Muscle of back (tissue), 13 donors: ENCODE measurements at places on chromosomes 2 and 18.

DNA sequence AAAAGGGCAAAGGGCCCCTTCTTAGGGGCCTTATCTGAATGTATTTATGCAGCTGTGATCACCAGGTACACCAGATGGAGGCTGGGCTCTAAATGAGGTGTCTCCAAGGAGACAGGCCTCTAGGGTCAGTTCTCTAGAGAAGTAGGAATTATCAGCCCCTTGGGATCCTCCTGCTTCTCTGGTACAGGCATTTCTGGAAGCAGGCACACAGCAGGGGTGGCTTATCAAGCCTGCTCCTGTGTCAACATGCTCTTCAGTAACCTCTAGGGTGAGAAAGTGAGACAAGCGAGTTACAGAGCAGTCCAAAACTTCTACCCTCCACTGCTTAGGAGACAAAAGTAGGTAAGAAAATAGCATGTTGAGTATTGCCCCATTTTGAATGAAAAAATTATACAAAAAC lies 13.8 kb downstream of the TPGS2 start:
- no peak for DNase-seq

GRCh38 chr2:11869391-11869991 lies 123.1 kb downstream of the LPIN1 start:
- DNase-seq: no peak

- DNase-seq: no peak
Observed at GRCh38 chr2:214412679-214413078, 1.8 kb downstream of the VWC2L start.

- peak; percentile 36 for DNase-seq
Observed at GRCh38 chr2:64488050-64488974, 34.4 kb downstream of the LGALSL start.

GRCh38 chr2:64426183-64426952 lies 27.6 kb upstream of the LGALSL start:
- no peak for DNase-seq

DNA sequence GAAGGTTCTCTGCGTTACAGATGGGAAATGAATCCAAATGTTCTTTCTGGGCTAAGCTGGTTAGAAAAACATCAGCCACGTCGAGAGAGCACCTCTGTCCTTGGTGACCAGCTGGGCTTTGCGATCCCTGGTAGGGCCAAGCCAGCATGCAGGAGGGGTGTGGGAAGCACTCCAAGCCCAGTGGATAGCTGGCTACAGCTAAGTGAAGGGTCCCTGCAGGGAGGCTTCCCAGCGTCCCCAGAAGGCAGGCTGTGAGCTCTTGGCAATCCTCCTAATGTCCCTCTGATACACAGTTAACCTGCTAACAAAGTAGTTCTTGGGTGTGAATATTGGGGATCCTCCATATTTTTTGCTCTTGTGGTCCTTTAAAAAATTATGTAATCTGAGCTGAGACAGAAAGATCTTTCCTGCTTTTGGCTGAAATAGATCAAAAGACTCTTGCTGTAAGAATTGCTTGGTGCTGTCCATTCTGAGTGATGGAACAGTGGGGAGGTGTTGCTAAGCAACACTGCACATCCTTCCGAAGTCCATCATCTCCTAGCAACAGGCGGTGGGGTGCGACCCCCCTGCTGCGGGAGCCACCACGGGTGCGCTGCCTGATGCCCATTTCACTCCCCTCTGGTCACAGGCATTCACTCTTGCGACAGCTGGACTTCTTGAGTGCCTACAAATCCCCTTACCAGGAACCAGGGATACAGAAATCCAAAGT lies 88.5 kb upstream of the UXS1 start:
- no peak for DNase-seq

DNA sequence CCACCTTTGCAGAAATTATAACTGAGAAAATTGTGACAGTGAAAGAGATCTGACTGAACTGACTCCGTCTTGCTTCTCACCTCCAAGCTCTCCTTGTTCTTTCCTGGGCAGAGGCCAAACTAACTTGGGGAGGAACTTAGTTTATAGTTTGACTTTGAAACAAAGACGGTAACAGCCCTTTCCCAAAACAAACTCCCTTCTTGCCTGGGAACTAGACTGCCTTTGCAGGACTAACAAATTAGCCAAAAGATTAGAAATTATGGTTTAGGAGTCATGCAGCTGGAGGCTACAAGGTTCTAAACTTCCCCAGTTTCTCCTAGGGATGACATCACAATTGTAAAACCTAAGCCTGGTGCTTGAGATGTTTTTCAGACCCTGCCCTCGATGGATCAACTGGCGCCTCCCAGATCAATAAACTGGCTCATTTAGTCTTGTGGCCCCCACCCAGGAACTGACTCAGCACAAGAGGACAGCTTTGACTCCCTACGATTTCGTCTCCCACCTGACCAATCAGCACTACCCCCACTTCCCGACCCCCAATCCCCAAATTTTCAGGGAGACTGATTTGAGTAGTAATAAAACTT lies 137.7 kb downstream of the ALPK2 start:
- no peak for DNase-seq

DNA sequence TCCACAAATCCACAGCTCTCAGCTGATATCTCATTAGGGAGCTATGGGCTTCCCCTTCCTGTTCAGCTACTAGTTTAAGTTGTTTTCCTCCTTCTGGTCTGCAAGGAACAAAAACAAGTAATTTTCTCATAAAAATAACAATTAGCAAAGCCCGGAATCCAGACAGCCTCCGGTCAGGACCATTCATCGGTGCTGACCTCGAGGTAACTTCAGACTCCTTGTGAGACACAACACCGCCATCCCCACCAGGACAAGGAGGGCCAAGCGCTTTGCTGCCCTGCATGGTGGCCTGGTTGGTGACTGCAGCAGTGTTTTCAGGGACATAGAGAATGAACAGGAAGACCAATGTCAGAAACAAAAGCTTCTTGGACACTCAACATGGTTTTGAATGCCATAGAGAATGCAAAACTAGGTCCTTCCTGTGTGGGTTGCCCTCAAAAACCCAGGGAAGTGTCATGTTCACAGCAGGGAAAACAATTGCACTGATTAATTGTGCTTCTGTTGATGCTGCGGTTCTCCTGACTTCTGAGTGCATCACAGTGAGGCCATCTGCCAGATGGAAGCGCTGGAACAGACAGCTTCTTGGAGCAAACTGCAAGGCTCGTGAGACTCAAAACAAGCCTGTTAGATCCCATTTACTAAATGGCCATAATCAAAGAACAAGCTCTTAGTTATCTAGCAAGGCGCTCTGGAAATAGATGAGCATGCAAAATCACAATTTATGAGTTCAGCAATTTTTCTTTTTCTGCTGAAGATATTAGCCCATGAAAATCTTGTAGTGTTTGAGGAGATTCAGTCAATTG lies 77.1 kb downstream of the HS1BP3 start:
- peak; percentile 71 for DNase-seq

DNA sequence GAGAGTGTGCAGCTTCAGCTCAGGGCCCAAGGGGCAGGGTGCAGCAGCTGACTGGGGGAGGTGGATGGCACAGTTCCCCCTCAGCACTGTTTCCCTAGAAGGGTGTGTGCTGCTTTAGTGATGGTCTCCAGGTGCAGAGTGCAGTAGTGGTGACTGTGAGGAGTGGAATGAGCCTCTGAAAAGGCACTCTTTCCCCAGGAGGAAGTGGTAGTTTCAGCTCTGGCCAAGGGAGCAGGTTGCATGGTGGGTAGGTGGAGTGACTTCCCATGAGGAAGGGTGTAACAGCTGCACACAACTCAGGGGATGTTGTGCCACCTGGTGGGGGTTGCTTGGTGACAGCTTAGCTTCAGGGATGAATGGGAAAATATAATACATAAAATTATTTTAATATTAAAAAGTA lies 251.5 kb upstream of the NXPH2 start:
- no peak for DNase-seq

DNA sequence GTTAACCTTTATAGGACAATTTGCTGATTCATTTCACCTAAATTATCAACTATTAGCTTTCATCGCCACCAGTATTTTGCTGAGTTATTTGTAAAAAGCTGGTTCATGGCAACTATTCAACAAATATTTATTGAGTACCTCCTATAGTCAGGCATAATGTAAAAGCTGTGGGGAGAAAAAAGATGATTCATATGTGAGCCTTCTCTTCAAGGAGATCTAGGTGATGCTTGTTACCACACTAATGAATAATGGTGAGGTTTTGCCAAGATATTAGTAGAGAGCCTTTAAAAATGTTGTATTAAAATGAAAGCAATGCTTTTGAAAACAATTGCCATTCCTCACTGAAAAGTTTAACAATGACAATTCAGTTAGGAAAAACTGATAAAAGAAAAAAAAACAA lies 187.8 kb downstream of the ANKRD44 start:
- DNase-seq: no peak

GRCh38 chr2:236302555-236302954 lies 38.3 kb upstream of the ASB18 start:
- DNase-seq: no peak

GRCh38 chr18:13756261-13756660 lies 29.8 kb downstream of the RNMT start:
- DNase-seq: no peak
